SW 1271 (cell line): ENCODE measurements at places on chromosomes 6 and 20.

- DNase-seq = no peak
These were observed 177.8 kb downstream of the OGFRL1 start for GRCh38 chr6:71466362-71466761.

- no peak for DNase-seq
These were observed 27.4 kb downstream of the IBTK start for GRCh38 chr6:82220167-82220566.

- DNase-seq = no peak
These were observed 54.7 kb downstream of the VEGFA start for GRCh38 chr6:43824703-43825064.

- DNase-seq = no peak
These were observed 380.3 kb upstream of the ARID1B start for GRCh38 chr6:156396791-156397418.

DNA sequence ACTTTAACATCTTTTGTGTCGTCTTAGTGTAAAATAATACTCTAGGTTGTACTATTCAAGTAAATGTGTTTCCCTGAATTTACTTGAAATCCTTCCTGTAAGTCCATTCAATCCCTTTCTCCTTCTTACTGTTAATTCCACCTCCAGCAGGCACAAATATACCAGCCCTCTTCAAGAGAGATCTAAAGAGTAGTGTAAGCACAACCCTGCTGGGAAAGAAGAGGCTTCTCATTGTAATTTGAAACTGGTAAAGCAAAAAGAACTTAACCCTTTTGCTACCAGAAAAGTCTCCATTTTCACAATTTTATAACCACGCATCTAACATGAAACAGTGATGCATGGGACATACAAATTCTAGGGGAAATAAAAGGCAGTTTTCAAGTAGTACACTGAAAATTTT lies at the start of gene BMP5:
Gene BMP5 (minus strand): TSS at position 191 of the 400 bp plus-strand sequence. CDS start 725 bp downstream, outside the sequence.
- DNase-seq = no peak

GRCh38 chr6:38824243-38824894 lies 109.3 kb downstream of the DNAH8 start:
- no peak for DNase-seq

GRCh38 chr6:137415127-137415833 lies 78.9 kb downstream of the OLIG3 start:
- DNase-seq = no peak
